CD4-positive, alpha-beta memory T cell (primary cell): ENCODE measurements at places on chromosomes 1 and 21.

DNA sequence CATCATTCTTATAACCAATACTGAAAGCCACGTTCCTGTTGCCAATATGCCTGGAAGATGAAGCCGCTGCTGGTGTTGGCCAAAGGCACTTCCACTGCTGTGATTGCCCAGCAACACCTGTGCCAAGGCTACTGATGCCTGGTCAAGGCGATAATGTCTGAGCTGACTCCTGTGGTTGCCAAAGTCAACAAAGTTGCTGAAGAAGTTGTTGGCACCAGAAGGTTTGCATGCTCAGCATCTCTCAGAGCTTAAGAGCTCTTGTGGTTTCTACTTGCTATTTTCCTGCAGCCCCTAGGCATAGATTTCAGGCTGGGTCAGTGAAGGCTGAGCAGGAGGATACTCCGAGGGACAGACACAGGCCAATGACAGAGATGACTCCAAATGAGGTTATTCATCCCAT lies 63.4 kb upstream of the RAB3GAP2 start:
- H3K27me3 ChIP-seq: no peaks in the 10 kb centered on the region
- H3K4me3 ChIP-seq: no peak overlapping the region
- DNase-seq: no peak
- no peaks in the 10 kb centered on the region for H3K4me1 ChIP-seq

DNA sequence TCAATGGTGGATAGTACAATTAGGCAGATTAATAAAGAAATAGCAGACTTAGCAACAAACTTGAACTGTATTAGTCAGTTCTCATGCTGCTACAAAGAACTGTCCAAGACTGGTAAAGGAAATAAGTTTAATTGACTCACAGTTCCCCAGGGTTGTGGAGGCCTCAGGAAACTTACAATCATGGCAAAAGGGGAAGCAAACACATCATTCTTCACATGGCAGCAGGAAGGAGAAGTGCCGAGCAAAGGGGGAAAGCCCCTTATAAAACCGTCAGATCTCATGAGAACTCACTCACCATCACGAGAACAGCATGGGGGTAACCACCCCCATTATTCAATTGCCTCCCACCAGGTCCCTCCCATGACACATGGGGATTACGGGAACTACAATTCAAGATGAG lies 27.1 kb upstream of the PDE4B start:
- no peak overlapping the region for H3K27ac ChIP-seq
- H3K27me3 ChIP-seq: no peaks in the 10 kb centered on the region
- no peak overlapping the region for H3K4me3 ChIP-seq
- no peak for DNase-seq
- H3K36me3 ChIP-seq: no peaks in the 10 kb centered on the region

DNA sequence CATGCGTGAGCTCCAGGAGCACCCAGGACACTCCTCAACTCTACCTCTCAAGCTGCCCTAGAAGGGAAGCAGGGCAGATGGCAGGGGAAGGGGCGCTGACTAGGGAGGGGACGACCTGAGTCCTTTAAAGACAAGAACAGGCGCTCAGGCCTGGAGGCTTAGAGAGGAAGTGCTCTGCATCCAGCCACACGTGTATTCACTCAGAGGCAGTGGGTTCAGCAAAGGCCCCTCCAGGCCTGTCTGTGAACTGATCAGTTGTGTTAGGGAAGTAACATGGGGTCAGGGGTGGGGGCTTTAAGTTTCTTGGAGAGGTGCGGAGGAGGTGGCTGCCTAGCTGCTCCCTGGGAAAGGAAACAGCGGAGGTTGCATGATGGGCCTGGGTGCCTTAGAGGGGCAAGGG lies 37.1 kb upstream of the ARF1 start:
- H3K36me3 ChIP-seq: no peaks in the 10 kb centered on the region
- DNase-seq: no peak
- no peaks in the 10 kb centered on the region for H3K27me3 ChIP-seq
- H3K4me1 ChIP-seq: no peaks in the 10 kb centered on the region
- no peak overlapping the region for H3K27ac ChIP-seq

GRCh38 chr1:1630191-1630964 lies 1.6 kb upstream of the MMP23B start:
- peak overlapping the region; percentile 38 for H3K27ac ChIP-seq
- peak; percentile 96 for DNase-seq
- H3K36me3 ChIP-seq: no peaks in the 10 kb centered on the region
- H3K4me1 ChIP-seq: peaks cover 19% of the 10 kb centered on the region

GRCh38 chr1:226526801-226527595 lies 21.6 kb upstream of the STUM start:
- no peak overlapping the region for H3K4me3 ChIP-seq
- DNase-seq: no peak
- no peaks in the 10 kb centered on the region for H3K4me1 ChIP-seq
- no peaks in the 10 kb centered on the region for H3K36me3 ChIP-seq
- H3K27ac ChIP-seq: no peak overlapping the region
- H3K27me3 ChIP-seq: peaks cover 4% of the 10 kb centered on the region

GRCh38 chr1:22124592-22125229 lies 18.2 kb downstream of the WNT4 start:
- H3K4me1 ChIP-seq: no peaks in the 10 kb centered on the region
- H3K27ac ChIP-seq: no peak overlapping the region
- no peak for DNase-seq
- no peaks in the 10 kb centered on the region for H3K27me3 ChIP-seq
- no peak overlapping the region for H3K4me3 ChIP-seq

GRCh38 chr1:64245495-64245894 lies 42.1 kb downstream of the UBE2U start:
- no peaks in the 10 kb centered on the region for H3K36me3 ChIP-seq
- no peak overlapping the region for H3K27ac ChIP-seq
- H3K4me1 ChIP-seq: peaks cover 22% of the 10 kb centered on the region
- no peak overlapping the region for H3K4me3 ChIP-seq
- DNase-seq: no peak

DNA sequence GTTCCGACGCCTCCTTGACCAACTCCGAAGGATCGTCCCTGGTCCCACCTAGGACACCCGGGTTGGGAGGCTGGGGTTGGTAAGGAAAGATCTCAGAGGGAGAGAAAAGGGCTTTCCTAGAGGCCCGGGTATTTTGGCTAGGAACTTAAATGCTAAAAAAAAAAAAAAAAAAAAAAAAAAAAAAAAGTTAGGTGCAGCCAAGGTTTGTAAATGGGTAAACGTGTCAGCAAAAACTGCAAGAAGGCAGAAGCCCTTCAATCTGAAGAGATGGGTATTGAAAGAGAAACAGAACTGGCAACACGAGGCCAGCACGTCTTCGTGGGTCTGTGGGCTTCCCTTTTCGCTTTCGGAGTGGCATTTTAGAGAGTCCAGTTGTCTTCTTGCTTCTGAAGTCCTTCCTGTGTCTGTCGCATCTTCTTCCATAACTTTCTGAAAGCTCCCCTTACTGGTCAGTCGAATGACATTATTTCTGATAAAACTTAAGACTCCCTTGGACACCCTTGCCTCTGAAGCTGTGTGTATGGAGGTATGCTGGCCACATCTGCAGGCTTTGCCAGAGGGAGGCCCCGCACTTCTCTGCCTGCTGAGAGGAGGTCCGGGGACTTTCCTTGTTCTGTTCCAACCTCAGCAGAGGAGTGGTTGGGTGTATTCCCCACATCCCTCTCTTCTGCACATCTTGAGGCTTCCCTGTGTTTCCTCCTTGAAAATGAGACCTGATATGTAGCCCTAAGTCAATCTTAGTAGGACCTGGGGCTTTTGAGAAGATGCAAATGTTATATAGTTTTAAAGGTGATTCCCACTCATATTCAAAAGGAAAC lies 745 bp downstream of the RCSD1 start:
- H3K27me3 ChIP-seq: no peaks in the 10 kb centered on the region
- H3K4me1 ChIP-seq: peaks cover 83% of the 10 kb centered on the region
- H3K4me3 ChIP-seq: peak overlapping the region; percentile 82
- H3K36me3 ChIP-seq: peaks cover 7% of the 10 kb centered on the region

DNA sequence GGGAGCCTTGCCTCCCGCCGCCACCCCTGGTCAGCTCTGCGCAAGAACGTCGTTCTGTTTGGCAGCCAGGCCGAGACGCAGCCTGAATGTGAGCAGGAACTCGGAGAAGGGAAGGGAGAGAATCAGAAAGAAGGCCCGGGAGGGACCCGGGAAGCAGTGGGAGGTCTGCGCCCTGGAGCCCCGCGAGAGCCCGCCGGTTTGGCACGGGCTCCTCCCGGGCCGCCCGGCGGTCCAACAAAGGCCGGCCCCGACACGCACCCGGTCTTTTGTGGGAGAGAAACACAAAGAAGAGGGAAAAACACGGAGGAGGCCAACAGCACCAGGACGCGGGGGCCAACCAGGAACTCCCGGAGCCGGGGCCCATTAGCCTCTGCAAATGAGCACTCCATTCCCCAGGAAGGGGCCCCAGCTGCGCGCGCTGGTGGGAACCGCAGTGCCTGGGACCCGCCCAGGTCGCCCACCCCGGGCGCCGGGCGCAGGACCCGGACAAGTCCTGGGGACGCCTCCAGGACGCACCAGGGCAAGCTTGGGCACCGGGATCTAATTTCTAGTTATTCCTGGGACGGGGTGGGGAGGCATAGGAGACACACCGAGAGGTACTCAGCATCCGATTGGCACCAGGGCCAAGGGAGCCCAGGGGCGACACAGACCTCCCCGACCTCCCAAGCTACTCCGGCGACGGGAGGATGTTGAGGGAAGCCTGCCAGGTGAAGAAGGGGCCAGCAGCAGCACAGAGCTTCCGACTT lies 2.7 kb upstream of the OLIG2 start:
- H3K27me3 ChIP-seq: peaks cover 84% of the 10 kb centered on the region
- H3K4me1 ChIP-seq: peaks cover 60% of the 10 kb centered on the region
- no peak for DNase-seq
- no peak overlapping the region for H3K4me3 ChIP-seq

- H3K4me1 ChIP-seq: no peaks in the 10 kb centered on the region
- no peak for DNase-seq
- no peak overlapping the region for H3K27ac ChIP-seq
Observed at GRCh38 chr1:242641461-242641860, 117.0 kb upstream of the PLD5 start.

DNA sequence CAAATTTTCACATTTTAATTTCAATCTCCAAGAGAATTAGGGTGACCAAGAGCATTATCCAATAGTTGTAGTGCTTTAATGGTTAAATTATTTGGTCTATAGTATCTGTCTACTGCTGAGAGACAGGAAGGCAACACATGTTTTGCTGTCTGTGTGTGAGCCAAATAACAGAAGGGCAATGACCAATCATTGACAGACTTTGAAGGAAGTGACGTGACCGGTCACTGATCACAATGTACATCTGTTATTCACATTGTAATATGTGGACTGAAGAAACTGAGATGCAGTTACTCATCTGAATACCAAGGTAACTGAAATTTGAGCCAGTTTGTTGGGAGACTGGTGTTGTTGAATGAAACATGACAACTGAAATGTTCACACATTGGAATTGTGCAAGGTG lies 196.7 kb downstream of the LRRC40 start:
- no peak overlapping the region for H3K27ac ChIP-seq
- no peak for DNase-seq
- H3K4me3 ChIP-seq: no peak overlapping the region
- H3K27me3 ChIP-seq: no peaks in the 10 kb centered on the region
- H3K36me3 ChIP-seq: no peaks in the 10 kb centered on the region

DNA sequence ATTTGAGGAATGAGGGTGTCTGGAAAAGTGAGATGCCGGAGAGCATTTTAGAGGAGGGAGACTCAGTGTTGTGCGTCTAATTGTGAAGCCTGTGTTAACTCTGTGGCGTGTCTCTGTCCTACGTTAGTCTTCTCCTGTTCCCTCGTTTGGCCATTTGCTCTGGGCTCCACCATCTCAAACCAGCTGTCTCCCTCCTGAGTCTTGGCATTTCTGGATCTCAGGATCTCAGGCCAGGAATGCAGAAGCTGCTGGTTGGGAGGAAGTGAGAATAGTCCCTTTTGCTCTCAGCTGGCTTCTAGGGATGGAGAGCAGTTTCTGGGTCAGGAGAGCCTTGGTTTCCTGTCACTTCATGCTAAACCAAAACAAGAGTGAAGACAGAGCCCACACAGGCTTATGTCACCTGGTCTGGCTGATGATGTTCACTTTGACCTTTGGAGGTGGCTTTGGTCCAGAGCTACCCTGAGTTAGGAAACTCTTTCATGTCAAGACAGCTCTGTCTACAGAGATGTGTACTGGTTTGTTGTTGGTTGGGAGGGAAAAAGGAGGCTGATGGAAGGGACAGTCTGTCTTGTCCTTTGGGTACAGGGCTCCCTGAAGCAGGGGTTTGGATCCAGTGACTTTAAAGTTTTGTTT lies 859 bp downstream of the NFASC start:
- no peaks in the 10 kb centered on the region for H3K36me3 ChIP-seq
- no peak overlapping the region for H3K4me3 ChIP-seq
- DNase-seq: no peak
- no peaks in the 10 kb centered on the region for H3K4me1 ChIP-seq
- no peak overlapping the region for H3K27ac ChIP-seq

DNA sequence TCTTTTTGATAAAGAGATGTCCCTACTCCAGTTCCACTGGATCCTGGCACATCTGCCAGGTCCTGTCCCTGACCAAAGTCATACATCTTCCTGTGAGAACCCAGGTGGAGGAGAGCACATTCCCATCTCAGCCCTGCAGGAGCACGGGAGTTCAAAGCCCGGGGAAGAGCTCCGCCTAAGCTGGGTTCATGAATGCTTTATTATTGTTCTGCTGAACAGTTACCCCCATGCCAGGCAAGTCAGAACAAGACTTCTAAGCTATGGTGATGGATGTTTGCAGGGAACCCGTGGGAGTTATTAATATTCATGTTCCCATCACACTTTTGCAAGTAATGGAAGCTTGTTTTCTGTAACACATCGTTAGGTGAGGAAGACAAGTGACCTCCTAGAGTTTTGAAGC lies 62.9 kb downstream of the SEC16B start:
- H3K4me3 ChIP-seq: no peak overlapping the region
- no peak for DNase-seq
- H3K27me3 ChIP-seq: no peaks in the 10 kb centered on the region
